Hindlimb muscle (tissue), 1 donor: ENCODE measurements at places on chromosomes 3 and 15.

DNA sequence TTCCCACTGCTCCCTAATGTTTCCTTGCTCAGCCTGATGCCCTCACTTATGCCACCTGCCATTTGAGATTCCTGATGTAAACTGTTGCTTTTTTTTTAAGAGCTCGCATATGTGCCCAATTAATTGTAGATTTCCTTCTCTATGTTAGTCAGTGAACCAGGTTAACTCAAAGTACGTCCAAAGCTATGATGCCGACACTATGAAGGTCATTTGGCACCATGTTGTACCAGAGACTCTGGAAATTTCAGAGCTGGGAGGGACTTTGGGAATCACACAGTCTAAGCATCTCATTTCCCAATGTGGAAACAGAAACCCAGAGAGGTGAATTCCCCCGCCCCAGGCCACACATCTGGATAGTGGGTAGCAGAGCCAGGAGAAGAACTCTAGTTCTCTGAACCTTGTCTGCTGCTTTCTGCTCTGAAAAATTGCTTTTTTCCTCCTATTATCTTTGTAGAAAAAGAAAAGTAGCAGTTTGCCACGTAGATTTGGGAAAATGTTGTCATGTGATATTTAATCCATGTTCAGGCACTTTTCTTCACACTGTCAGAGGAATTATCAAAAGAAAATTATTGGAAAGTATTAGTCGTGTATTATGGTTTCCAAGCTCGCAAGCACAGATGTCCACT lies 38.5 kb upstream of the TNFAIP8L3 start:
- DNase-seq, result peak; percentile 29

GRCh38 chr3:83877910-83878309 lies 1080.9 kb upstream of the CADM2 start:
- peak; percentile 26 for DNase-seq

- no peak for DNase-seq
Observed at GRCh38 chr3:142495103-142495502, 47.3 kb upstream of the XRN1 start.

DNA sequence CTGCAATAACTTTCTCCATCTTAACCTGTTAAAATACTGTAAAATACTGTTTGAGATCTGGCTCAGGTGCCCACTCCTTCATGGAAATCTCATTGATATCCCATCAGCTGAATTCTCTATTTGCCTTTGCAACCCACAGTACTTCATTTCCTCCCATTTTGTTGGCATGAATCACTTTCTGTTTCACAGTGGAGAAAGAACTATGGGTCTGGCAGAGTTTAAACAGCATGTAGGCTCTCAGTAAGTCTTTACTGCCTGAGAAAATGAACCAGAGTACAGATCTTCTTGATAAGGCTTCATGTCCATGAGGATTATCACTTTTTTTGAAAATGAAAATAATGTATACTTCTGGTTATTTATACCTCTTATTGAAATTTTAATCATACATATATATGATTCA lies 245.9 kb downstream of the NAALADL2 start:
- DNase-seq, result no peak

GRCh38 chr3:59334585-59334984 lies 284.8 kb upstream of the CFAP20DC start:
- no peak for DNase-seq

- no peak for DNase-seq
Observed at GRCh38 chr3:23277688-23278087, 74.6 kb downstream of the UBE2E2 start.

GRCh38 chr3:80247766-80248165 lies 480.0 kb upstream of the ROBO1 start:
- no peak for DNase-seq

DNA sequence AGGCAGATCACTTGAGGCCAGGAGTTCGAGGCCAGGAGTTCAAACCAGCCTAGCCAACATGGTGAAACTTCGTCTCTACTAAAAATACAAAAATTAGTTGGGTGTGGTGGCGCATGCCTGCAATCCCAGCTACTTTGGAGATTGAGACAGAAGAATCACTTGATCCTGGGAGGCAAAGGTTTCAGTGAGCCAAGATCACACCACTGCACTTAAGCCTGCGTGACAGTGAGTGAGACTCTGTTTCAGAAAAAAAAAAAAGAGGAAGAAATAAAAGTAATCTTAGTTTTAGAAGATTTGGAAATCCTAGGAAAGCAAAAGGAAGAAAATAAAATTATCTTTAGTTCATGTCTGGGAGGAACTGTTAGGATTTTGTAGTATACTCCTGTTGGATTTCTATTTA lies 77.2 kb downstream of the IL12A start:
- DNase-seq, result no peak

DNA sequence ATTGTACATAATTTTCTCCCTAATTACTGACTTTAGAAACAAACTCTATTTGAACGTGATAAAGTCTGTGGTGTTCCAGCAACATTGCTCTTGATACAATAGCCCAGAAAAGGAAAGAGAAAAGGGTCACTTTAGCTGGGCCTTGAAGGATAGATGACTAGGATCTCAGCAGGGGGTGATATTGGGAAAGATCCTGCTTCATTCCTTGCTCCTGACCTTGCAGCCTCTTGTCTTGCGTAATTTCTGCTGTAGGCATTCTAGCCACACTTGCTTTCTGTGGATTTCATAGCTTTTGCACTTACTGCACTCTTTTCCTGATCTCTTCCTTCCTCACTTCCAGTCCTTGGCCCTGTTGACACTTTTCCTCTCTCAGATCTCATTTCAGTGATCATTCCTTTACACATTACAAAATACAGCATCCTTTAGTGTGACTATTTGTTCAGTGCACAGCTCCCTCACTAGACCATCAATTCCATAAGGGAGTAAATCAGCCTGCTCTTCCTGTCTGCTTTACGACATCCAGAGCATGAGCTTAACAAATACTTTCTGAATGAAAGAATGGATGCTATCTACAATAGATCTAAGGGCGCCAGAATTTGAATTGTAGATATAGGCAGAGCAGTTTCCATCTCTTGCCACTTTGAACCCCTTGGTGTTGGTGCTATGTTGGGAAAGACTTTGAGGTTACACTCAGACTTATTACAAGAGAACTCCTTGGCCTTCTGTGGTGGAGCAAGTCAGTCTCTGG lies 559.6 kb upstream of the MDFIC2 start:
- no peak for DNase-seq

DNA sequence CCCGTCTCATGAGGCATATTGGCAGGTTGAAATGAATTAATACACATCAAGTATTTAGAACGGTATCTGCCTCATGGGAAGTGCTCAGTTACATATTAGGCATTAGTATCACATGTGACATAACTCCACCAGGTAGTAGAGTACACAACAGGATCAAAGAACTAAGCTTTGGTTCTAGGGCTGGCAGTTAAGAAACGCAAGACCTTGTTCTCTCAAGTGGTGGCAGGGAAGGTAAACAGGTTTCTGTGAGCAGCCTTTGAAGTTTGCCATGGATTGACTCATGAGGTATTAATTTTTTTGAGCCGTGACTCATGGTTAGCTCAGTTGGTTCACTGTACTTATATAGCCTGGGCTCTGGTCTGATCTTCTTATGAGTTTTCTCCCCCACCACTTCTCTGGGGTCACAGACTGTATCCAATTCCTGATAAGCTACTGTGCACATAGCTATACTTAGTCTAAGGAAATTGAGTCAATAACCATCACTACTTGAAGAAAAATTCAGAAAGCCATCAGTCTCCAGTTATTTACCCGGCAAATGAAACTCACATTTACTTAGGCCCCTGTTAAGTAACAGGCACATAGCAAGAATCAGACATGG lies 155.6 kb upstream of the STT3B start:
- DNase-seq, result no peak

- no peak for DNase-seq
Observed at GRCh38 chr3:27659279-27660021, 62.7 kb downstream of the EOMES start.

GRCh38 chr15:64825431-64826294 lies at the start of gene PIF1:
PIF1 (minus strand) TSS chr15:64825647; CDS start chr15:64824335, 1,312 bp downstream.
- DNase-seq, result peak; percentile 96

- no peak for DNase-seq
Observed at GRCh38 chr15:100601617-100602063, 344 bp downstream of the LINS1 start.

- no peak for DNase-seq
Observed at GRCh38 chr3:114034787-114035545, 21.4 kb downstream of the CCDC191 start.

- DNase-seq, result no peak
Observed at GRCh38 chr3:52521488-52521824, 12.2 kb downstream of the NT5DC2 start.

GRCh38 chr3:8327739-8328138 lies 173.9 kb upstream of the LMCD1 start:
- DNase-seq, result no peak

DNA sequence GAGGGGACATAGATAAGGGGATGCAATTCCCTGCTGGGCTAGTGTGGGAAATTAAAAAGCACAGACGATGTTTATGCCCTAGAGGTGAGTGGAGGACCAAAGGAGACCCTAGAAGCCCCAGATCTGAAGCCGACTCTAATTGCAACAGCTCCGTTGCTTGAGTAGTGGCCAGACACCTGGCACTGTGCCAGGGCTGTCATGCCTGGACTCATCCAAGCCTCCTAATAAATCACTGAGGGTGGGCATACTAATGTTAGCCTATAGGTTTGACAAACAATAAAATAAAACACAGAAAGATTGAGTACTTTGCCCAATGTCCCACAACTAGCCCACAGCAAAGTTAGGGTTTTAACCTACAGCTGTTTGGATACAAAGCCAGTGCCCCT lies 25.4 kb upstream of the MRPS22 start:
- no peak for DNase-seq

- DNase-seq, result no peak
Observed at GRCh38 chr3:38853011-38853410, 37.0 kb upstream of the SCN10A start.

DNA sequence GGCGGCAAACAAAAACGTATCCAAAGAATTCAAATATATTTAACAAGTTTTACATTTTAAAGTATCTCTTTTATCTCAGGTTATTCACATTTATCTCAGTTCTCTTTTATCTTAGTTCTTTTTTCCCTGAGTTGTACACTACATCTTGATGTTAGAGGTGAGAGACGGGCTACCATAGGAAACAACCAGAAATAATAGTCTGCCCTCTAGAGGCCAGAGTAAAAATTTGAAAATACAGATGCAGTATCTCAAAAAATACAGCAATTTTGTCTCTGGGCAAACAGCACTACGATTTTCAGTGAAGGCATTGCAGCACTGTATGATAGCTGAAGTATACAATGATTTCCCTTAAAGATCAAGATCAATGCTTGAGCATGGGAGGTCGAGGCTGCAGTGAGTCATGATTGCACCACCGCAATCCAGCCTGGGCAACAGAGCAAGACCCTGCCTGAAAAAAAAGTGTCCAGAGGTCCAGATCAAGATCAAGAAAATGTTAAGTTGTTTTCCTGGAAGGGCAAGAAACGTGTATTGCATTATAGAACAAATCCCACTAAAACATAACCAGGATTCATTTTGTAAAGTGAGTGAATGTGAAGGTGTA lies 82.6 kb upstream of the ATP11B start:
- no peak for DNase-seq

GRCh38 chr3:39140341-39140971 lies 12.9 kb downstream of the CSRNP1 start:
- DNase-seq, result no peak

DNA sequence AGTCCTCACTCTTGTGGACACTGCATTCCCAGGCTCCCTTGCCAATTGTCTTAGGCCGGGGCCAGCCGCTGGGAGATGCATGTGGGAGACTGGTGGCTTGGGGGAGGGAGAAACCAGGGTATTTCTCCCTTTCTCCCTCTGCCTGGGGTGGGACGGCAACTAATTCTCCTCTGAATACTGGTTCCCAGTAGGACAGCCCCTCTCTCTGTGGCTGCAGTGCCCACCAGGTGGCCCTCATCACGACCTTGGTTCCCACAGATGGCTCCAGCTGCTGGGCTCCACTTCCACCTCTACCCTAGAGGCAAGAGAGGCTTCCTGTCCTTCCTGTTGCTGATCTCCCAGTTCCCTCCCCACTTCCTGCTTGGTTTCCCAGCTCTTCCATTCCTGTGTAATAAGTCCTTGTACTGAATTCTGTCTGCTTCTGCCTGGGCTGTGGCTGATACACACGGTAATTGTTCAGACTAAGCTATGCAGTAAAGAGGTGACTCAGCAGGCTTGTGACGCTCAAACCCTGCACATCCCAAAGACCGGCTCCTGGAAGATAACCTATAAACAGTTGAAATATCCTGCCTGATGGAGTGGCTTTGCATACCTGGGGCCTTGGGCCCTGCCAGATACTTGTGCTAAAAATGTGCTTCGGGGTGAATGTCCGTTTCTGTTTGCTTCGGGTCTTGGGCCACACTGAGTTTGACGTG lies 20.4 kb upstream of the COPG1 start:
- DNase-seq, result no peak

GRCh38 chr3:30511524-30512251 lies 94.7 kb upstream of the TGFBR2 start:
- DNase-seq, result no peak

GRCh38 chr3:149417174-149417573 lies 39.7 kb upstream of the TM4SF1 start:
- DNase-seq, result no peak

DNA sequence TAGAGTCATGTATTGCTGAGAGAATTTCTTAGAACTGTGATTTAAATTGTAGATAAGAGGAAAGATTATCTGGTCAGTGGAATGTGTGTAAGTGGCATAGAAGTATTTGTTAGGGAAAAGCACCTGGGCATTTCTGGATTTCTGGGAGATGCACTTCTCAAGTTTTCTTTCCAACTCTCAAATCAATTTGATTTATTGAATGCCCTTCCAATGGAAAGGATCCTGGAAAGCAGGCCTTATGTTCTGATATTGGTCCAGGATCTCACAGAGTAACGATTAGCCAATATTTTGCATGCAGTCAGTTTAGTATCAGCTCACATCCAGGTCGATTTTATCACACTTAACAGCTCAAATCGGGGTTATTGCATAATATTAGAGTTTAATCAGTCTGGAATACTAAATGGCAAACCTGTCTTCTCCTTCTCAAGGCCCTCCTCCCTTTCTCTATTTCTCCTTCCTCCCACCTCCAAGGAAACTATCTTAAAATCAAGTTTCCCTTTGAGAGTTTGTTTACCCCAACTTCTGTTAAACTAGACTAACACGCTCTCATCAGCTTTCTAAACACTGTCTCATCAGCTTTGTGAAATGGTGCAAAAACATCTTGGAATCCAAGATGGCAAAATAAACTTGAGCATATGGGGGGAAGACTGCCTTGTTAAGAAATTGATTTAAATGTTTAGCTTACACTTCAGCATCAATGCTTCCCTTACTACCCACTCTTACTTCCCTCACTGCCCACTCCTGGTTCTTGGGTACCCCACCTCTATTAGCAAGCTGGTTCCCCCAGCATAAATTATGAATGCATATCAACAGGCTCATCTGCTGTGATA lies 9.5 kb downstream of the SOX2 start:
- no peak for DNase-seq

GRCh38 chr3:5444253-5444652 lies 256.7 kb downstream of the EDEM1 start:
- no peak for DNase-seq

DNA sequence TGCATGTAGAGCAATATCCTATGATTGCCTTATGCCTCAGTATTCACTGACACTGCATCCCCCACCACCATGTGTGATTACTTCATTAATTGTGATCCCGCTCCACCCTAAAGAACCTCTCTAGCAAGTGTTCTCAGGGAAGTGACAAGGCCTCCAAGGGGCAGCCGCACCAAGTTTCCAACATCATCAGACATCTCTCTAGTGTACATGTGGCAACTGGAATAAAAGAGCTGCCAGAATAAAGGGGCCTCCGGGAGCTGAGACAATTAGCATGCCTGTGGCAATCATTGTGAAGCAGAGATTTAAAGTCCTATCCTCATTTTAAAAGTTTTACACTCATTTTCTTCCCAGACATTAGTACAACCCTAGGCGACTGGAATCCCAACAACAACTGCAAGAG lies 902.1 kb upstream of the SEMA6D start:
- no peak for DNase-seq
